Left lung (tissue), 14 donors: ENCODE measurements at places on chromosomes 4 and X. TPM values are rescaled to one million over a fixed set of nuclear protein-coding genes. Genes with fewer than 3 reads are reported as not detected.

DNA sequence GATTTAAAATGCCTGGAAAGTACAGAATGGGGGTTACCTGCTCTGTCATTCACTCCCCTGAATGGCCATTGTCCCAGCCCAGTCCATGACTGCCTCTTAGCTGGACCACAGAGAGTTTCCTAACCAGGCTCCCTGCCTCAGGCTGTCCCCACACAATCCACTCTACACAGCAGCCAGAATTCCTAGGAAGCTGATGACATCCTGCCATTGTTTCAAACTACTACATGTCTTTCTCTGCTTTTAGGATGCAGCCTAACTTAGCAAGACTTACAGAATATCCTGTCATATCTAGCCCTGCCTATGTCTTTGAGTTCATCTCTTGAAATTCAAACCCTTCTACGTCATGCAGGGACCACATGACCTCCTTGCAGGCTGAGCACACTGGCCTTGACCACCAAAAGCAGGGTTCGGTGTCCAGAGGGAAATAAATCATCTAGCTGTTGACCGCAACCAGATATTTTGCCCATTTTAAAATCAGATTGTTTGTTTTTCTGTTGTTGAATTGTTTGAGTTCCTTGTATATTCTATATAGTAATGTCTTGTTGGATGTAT lies 16.1 kb upstream of the CRMP1 start:
- DNase-seq, result no peak
- no peaks in the 10 kb centered on the region for H3K4me1 ChIP-seq
- H3K36me3 ChIP-seq, result no peaks in the 10 kb centered on the region
- H3K27me3 ChIP-seq, result peaks cover 26% of the 10 kb centered on the region
- no peak overlapping the region for H3K27ac ChIP-seq

- no peaks in the 10 kb centered on the region for H3K27me3 ChIP-seq
- H3K27ac ChIP-seq, result no peak overlapping the region
- no peak for DNase-seq
- peaks cover 28% of the 10 kb centered on the region for H3K4me1 ChIP-seq
Observed at GRCh38 chr4:159201168-159201567, 98.3 kb downstream of the RAPGEF2 start.

GRCh38 chr4:87950936-87951511 lies 24.5 kb upstream of the SPP1 start:
- no peaks in the 10 kb centered on the region for H3K36me3 ChIP-seq
- no peak overlapping the region for H3K27ac ChIP-seq
- no peak for DNase-seq

DNA sequence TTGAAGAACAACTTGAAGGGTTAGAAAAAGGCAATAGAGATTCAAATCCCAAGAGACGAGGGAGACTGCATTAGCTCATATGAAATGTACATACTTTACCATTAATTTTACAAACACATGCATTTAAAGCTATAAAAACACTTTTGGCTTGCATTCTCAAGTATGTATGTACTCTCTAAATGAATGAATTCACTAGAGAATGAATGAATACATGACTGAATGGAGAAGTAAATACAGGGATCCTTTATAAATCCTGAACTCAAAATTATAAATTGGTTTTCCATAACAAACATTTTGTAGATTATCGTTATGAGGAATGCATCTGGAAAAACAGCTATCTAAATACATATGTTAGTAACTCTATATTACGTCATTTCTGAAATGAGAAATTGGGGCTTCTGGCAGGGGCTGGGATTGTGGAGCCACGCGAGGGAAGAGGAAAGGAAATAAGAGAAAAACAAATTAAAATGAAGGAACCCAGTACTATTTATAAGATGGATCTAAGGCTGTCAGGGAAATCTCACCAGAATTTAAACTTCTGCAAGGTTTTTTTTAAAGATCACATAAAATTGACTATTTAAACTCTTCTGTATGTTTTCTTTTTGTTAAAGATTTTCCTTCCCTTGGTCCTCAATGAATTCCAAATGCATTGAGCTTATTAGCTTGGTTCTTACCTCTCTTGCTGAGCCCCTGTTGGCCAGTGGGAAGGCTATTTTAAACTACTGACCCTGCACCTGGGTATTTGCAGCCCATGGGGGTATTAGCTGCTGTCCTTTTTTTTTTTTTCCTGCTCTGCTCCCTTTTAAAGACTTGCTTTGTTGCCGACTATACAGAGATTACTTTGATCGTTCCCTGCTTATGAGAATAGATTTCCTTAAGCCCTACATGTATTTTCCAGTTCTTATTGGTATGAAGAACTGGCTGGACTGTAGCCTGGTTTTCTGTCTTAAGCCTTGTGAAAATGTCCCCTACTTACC lies 207.8 kb downstream of the ADGRL3 start:
- H3K4me1 ChIP-seq, result no peaks in the 10 kb centered on the region
- no peaks in the 10 kb centered on the region for H3K36me3 ChIP-seq
- H3K27me3 ChIP-seq, result no peaks in the 10 kb centered on the region
- no peak overlapping the region for H3K27ac ChIP-seq
- H3K4me3 ChIP-seq, result no peak overlapping the region

DNA sequence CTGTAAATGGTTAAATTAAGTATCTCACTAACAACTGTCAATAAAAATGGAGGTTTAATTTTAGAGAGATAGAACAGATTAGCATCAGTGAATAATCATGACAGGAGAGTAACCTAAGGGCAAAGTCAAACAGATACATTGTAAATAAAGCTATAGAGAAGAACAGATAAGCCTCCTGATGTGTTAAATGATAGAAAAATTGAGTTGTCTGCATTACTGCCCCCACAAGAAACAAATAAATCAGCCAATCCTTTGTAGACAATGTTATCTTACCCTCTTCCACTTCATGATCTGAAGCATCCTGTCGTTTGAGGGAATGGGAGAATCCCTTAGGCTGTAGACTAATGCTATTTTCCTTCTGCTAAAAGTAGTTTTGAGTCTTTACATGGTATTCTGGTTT lies 147.8 kb downstream of the PCDH18 start:
- no peaks in the 10 kb centered on the region for H3K4me1 ChIP-seq
- no peak for DNase-seq
- H3K4me3 ChIP-seq, result no peak overlapping the region
- no peaks in the 10 kb centered on the region for H3K36me3 ChIP-seq

GRCh38 chr4:154506253-154506652 lies 14.7 kb upstream of the DCHS2 start:
- peak; percentile 75 for DNase-seq
- H3K27me3 ChIP-seq, result no peaks in the 10 kb centered on the region
- no peaks in the 10 kb centered on the region for H3K4me1 ChIP-seq

GRCh38 chr4:8891646-8892555 lies 20.3 kb upstream of the HMX1 start:
- no peak overlapping the region for H3K4me3 ChIP-seq
- no peaks in the 10 kb centered on the region for H3K36me3 ChIP-seq
- peaks cover 78% of the 10 kb centered on the region for H3K27me3 ChIP-seq
- no peak overlapping the region for H3K27ac ChIP-seq
- no peak for DNase-seq

- peak overlapping the region; percentile 80 for H3K27ac ChIP-seq
- no peaks in the 10 kb centered on the region for H3K36me3 ChIP-seq
- peak; percentile 71 for DNase-seq
- peaks cover 24% of the 10 kb centered on the region for H3K4me1 ChIP-seq
Observed at GRCh38 chr4:73704314-73705055, 35.9 kb upstream of the CXCL8 start.

Gene FGA
- polyA plus RNA-seq, result 1.3 TPM

Gene GABRA4
- not detected for polyA plus RNA-seq

Gene P2RY4
- 0.42 TPM for polyA plus RNA-seq

Gene PHKA2
- 36.0 TPM for polyA plus RNA-seq

Gene SPOCK3
- 0.85 TPM for polyA plus RNA-seq
